ENCODE measurements at places on chromosomes 5 and 9.
A peak's percentile ranks its signal among the peaks of the same experiment; 100 is the strongest.

DNA sequence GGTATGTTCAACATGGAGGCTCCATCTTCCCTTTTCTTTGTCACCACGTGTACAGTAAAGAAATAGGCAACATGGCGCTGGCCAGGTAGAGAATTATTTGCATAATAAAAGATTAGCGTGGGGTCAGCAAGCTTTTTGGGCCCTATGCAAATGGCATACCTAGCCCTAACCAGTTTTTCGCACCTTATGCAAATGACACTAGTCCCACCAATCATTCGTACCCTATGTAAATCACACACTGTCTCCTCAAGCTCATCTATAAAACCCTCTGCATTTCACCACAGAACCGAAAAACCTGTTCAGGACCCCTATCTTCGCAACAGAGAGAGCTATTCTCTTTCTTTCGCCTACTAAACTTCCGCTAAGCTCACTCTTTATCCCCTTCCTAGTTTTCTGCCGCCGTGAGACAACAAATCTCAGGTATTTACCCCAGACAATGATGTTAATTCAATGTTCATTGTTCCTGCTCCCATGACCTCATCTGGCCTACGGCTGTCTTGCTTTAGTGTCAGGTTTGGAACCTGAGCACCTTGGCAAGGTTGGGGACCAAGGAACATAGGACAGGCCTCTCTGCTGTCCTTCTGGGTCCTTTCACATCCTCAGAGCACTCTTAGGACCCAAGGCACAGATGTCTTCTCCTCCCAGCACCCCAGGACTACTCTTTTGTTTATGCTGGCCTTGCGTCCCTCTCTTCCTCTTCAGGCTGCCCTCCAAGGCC is 180.7 kb upstream of the RAI14 start:
- no peak for DNase-seq

DNA sequence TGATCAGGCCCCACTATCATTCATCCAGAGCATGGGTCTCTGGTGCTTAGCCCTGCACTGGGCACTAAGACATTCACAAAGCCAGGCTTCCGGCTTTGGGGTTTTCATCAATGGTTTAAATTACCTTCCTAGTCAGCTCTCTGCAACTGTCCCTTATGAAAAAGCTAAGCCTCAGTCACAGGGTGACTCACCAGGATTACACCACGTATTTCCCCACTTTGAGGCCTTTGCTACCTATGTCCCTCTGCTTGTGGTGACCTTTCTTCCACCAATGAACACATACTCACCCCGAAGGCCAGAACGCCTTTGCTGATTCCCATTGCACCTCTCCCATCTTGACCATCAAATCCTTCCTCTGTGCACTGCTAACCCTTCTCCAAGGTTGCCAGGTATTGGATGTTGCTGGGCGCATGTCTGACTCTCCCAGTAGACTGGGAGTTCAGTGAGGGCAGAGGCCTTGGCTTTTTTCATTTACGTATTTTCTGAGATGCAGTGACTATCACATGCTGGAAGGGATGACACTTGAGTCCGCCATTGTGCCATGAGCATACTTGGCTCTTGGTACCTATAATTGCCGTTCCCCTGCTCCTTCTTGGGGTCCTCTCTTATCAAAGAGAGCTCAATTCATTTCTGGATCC is 58.7 kb upstream of the TNFSF8 start:
- peak; percentile 19 for DNase-seq

DNA sequence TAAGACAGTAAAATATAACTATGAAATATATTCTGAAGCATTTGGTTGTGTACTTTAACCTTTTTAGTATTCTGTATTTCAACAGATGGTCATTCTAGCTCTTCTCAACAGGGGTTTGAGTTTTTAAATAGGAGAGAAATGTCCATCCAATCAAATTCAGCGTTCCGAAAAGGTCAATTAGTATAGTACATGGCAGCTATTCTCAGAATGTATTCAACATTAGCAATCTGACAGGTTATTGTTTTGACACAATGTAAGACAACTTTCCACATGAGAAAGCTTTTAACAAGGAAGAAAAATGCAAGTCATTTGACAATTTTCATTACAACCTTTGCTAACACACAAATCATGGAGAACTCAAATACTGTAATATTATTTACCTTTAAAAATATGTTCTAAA is 996.3 kb upstream of the CDH10 start:
- DNase-seq: no peak

GRCh38 chr5:141565826-141566570 is 52.8 kb downstream of the DIAPH1 start:
- DNase-seq: no peak

GRCh38 chr9:111959468-111960359 is 63.1 kb downstream of the UGCG start:
- DNase-seq: no peak

GRCh38 chr5:97142521-97143254 is at the start of gene LIX1:
LIX1 (minus strand) TSS chr5:97142611; CDS start chr5:97142576, 35 bp downstream.
- peak; percentile 64 for DNase-seq

GRCh38 chr5:33475706-33476105 is 34.9 kb downstream of the TARS1 start:
- DNase-seq: no peak

DNA sequence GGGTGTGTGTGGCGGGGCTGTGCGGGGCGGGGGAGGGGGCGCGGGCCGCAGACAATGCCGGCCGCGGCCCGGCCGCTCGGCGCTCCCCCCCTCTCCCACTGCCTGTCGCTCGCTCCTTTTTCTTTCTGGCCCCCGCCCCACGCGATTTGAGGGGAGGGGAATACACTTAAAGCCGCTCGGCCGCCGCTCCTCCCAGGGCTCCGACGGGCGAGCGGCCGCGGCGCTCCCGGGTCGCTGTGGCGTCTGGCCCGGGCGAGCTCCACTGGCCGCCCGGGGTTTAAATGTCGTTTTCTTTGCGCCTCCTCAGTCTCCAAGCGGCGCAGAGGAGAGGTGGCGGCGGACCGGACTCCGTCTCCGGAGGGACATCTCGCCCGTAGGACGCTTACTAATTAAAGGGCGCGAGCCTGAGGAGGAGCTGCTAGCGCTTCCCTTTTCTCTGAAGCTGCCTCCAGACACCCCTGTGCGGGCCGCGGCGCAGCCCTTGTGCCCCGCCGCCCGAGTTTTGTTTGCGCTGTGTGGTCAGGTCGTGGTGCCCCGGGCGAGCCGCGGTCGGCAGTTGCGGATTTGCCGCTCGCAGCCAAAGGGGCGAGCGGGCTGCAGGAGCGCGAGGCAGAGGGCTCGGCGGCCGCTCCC is 1.4 kb downstream of the ZSWIM6 start:
- no peak for DNase-seq

- no peak for DNase-seq
These were observed 19.1 kb downstream of the PALM2AKAP2 start for GRCh38 chr9:109799141-109799540.

GRCh38 chr9:29613773-29614172 is 2040.5 kb upstream of the C9orf72 start:
- DNase-seq: no peak

DNA sequence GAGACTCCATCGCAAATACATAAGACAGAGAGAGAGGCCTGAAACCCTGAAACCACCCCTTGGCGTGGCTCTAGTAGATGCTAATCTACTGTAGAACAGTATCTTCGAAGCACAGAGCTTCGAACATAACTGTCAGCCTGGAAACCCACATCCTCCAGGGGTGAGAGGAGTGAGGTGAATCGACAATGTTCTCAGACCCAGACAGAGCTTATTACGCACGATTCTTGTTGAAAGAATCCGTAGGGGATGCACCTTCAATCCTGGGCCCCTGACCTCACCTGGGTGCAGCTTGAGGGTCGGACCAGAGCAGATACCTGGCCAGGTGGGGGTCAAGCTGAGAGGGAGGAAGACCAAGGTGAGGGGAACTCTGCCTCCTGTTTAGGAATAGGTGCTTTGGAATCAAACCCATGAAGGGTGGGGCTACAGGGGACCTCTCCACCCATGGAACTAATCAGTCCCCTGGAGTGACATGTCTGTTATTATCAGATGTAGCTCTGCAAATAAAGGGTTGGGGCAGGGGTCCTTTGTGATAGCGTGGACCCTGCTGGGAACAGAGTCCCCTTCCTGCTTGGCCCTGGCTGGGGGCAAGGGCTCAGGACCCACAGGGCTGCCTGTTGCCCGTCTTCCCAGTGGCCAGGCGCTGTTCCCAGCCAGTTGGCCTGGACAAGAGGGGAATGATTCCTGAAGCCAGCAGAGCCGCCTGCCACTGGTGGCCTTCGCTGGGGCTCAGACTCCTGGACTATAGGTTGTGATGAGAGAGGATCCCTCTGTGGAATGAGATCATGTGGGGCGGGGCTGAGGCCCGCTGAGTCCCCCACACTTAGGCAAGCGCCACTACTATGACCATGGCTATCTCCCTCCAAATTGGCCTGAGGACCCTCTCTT is 41.2 kb downstream of the DBH start:
- peak; percentile 10 for DNase-seq

DNA sequence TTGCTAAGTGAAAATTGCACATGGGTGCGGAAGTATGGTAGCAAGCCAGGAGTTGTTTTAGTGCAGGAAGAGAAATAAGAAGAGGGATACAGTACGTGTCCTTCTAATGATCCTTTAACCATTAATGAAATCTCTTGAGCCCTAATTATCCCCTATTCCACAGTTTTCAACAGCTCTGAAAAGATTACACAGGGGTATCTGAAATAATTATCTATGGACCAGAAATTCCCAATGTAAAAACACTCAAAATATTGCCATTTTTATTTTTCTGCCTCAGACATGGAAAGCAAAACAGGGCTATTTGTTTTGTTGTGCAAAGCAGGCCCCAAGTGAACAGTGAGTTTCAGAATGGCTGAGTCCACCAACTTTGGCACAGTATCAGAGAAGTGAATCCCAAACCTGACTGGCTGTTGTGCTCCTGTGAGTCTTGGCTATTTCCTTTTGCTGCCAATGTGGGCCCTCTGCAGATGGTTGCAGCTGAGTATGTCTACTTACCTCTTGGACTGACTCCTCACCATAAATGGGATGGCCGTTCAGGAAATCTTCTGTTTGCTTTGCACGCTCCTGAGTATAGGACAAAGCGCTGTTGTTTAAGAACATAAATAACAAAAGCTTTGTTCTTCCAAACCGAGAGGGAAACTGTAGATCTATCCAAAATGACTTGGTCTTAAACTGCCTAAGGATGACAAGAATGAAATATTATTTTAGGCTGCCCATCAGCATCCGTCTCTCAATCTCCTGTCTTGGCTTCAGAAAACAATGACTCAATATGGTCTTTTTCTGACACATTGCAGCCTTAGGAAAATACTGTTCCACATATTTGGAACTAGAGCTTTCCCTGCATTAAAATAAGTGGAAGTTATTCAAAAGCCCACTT is 204.1 kb downstream of the DEPDC1B start:
- DNase-seq: no peak

DNA sequence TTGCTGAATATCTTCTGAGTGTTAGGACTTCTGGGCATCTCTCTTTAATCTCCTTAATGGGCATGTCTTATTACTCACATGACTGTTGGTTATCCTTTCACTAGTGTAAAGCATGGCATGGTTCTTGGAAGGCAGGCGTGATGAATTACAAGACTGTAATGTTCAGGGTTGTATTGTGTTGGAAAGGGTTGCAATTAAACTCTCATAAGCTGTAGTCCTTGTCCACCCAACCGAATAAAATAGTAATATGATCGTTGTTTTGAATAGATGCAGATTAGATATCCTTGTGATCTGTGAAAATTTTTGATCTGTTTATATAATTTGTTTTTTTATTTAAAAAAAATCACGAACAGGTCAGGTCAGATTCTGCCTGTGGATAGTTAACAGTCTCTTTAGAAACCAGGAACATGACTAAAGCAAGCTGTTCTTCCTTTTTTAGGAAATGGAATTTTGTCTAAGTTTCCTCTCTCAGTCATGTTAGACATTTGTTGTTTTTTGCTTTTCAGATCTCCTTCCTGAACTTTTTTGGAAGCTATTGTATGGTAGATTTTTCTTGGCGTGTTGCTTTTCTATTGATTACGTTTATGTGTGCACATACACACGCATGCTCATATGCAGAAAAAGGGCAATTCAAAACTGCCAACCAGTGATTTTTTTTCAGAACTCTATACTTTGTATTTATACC is 121.8 kb downstream of the ARHGEF28 start:
- DNase-seq: no peak

DNA sequence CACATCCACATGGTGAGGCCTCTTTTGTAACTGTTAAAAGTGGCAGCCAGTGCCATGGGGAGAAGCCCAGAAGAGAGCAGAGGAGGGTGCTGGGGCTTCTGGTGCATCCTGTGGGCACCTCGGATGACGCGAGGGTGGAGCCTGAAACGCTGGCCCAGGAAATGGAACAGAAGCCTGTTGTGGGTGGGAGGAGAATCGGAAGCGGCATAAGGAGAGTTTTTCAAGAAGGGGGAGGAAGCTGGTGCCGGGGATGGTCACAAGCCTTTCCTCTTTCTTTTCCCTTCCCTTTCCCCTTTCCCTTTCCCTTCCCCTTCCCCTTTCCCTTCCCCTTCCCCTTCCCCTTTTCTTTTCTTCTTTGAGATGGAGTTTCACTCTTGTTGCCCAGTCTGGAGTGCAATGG is 12.9 kb downstream of the ANKRD33B start:
- no peak for DNase-seq

GRCh38 chr5:107469064-107469463 is 201.7 kb downstream of the EFNA5 start:
- DNase-seq: no peak

GRCh38 chr5:172424111-172424490 is 30.2 kb downstream of the SH3PXD2B start:
- no peak for DNase-seq

GRCh38 chr5:102666164-102666946 is 88.8 kb upstream of the PAM start:
- DNase-seq: no peak

DNA sequence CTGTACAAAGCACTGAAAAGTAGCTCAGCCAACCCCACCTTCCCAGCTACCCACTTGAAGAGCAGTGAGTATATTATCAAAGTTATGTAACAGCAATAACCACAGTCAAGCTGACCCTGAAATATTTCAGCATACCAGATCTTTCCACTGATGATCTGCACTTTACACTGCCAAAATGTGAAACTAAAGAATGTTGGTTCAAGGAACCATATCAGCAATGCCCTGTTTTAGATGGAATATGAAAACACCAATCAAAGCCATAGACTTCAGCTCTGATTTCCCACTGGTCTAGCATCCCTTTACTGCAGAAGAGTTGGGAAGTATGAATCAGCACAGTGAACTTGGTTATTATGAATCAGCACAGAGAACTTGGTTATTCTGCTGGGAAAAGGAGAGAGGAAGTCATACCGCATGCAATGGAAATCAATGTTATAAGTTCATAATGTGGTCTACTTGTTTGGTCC is 20.0 kb downstream of the CEMIP2 start:
- DNase-seq: no peak

DNA sequence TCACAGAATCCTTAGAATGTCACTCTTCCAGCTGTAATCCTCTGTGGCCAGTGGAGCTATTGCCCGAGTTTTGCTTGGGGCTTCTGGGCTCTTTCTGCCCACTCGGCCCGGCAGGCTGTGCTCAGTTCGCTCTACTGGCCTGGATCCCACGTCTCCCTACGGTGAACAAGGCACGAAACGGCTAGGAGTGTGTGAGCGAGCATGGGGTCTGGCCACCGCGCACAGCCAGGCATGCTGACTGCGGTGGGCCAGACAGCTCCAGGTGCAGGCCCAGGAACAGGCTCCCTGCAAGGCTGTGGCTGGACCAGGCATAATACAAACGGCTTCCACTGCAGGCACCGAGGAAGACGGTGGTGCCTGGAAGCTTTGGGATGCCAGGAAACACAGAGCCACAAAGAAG is 2035.5 kb upstream of the ACO1 start:
- DNase-seq: no peak
